ENCODE measurements at places on chromosomes 4 and X. TPM values are rescaled to one million over a fixed set of nuclear protein-coding genes. Genes with fewer than 3 reads are reported as not detected.

Gene SLC38A5
- total RNA-seq, result 73.8 TPM

Gene NR3C2
- total RNA-seq, result 3.0 TPM

Gene CXorf38
- 7.2 TPM for total RNA-seq

Gene DRD5
- total RNA-seq, result not detected

Gene PPP4R3C
- total RNA-seq, result not detected

Gene VCX3B
- not detected for total RNA-seq

Gene CXCL8
- not detected for total RNA-seq

Gene MAGEA2
- not detected for total RNA-seq

Gene LIMCH1
- 2.7 TPM for total RNA-seq
